ENCODE measurements at places on chromosomes 12 and 14.

GRCh38 chr12:31574803-31575575 is 15.9 kb downstream of the DENND5B start:
- DNase-seq, result no peak

DNA sequence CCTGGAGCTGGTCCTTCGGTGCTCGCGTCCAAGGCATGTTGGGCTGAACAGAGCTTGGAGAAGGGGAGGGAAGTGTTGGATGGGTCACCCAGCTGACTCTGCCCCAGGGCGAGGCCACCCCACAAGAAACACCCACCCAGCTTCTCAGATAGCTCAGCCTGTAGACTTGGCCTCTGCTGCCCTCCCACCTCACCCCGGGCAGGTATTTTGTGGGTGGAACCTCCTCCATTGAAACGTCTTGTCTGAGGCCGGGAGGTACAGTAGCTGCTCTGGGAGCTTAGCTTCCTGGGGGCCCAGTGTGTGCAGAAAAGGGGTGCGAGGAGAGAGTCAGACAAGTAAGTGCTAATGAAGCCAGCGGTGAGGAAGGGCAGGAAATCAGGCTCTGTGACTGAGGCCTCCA is 54.8 kb upstream of the TSPAN9 start:
- DNase-seq, result no peak

DNA sequence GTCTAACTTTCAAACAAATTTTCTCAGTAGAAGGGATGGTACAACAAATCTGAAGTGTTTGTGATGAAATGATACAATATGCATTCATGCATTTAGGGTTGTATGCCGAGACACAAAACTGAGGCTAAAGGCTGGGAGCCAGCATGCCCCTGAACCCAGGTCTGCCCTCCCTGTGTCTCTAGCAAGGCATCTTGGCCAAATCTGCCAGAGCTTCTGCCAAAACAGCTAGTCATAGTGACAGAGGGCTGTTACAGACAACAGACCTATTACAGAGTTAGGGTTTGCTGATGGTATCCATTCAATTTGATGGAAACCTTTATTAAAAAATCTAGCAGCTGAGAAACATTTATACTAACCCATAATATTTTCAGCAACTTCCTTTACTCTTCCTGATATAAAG is 11.3 kb upstream of the CHPT1 start:
- DNase-seq, result no peak

DNA sequence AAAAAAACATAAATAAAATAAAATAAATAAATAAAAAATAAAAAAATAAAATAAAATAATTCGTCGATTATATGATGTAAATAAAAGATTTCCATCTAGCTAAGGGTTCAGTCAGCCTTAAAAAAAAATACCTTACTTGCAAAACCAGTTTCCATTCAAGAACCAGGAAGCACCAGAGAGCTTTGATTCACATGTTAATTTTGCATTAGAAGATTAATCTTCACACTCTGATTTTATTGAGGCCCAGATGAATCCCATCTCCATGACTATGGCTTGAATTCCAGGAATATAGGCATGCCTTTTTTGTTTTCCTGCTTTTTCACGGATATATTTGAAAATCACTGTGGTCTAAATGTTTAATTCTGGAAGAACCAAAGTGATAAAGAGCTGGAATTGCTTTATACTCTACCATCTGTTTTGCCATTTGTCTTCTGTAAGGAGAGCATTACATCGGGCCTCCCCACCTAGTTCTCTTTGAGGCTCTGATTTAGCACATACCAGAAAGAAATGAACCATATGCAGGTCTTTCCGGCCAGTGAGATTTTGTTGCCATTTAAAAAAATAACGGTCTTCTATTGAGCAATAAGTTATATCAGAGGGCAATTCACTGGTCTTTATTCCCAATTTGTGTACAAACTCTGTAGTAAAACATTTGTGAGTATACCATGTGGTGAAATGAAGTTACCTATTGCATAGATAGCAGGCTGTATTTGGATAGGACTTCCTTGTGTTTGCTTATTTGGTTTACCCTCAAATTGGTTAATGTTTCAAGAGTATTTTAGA is 175.5 kb downstream of the AEBP2 start:
- no peak for DNase-seq

GRCh38 chr14:69137416-69137815 is 15.5 kb downstream of the DCAF5 start:
- no peak for DNase-seq

- DNase-seq, result no peak
Observed at GRCh38 chr14:99737451-99737951, 53.4 kb downstream of the CYP46A1 start.

DNA sequence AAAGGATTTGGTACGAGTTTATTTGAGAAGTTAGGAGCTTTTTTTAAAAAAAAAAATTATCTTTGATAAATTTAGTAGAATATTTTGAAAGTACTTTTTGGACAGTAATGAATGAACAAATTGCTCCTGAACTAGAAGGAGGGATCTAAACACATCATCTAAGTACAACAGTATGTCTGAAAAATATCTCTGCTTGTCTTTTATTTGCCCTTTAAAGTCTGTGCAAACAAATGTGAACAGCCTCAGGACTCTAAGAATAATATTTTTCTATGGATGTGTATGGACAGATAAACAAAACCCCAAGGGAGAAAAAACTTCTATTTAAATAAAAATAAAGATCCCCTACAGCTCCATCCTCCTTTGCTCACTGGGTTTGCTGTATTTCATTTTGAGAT is 19.5 kb downstream of the FBXL14 start:
- DNase-seq, result no peak

DNA sequence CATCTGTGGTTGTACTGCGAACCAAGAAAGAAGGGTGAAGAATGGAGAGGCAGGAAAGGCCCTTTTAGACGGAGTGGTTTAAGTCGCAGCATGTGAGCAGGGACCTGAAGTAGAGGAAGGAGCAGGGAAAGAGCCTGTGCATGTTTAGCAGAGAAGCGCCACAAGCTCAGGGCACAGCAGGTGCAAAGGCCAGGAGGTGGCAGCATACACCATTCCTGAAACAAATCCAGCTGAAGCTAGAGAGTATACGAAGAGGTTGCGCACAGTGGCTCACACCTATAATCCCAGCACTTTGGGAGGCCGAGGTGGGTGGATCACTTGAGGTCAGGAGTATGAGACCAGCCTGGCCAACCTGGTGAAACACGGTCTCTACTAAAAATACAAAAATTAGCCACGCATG is 49.9 kb downstream of the HELB start:
- DNase-seq, result no peak

DNA sequence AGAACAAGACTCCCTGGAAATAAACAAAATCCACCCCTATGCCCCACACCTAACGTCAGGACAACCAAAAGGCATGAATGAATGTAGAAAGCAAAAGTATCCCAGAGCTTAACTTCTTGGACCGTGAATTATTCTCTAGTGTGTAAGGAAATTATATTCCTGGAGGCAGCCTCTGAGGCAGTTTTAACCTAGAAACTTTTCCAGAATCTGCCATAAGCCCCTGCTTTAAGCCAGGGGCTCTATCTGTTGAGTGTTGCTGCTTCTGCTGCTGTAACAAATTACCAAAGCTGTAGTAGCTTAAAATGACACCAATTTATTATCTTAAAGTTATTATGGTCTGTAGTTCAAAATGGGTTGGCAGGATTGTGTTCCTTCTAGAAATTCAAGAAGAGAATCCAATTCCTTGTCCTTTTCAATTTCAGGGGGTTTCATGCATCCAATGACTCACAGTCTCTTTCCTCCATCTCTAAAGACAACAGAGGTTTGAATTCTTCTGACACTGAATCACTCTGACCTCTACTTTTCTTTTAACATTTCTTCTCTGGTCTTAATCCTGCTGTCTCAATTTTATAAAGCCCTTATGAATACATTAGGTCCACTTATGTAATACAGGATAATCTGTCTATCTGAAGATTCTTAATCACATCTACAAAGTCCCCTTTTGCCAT is 242.7 kb downstream of the ATXN7L3B start:
- DNase-seq, result no peak

GRCh38 chr12:70936203-70936813 is 15.8 kb upstream of the PTPRR start:
- DNase-seq, result no peak

GRCh38 chr14:81272317-81272716 is 51.6 kb upstream of the GTF2A1 start:
- no peak for DNase-seq

DNA sequence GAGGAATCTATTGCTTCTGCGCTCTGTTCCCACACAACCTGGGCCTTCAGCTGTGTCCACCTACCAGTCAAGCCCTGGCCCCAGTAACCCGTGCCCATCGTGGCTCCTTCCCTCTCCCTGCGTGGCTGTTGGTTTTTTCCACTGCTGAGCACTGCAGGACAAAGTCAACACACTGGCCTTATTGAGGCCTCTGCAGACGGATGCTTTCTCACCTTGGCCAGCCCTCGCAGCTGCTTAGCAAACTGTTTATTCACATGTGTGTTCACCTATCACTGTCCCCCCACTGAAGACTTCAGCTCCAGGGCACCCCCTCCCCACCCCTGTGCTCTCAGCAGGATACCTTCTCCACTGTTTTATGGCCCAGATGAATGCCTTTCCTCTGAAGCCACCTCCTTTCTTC is 12.8 kb upstream of the GPX2 start:
- DNase-seq, result no peak

DNA sequence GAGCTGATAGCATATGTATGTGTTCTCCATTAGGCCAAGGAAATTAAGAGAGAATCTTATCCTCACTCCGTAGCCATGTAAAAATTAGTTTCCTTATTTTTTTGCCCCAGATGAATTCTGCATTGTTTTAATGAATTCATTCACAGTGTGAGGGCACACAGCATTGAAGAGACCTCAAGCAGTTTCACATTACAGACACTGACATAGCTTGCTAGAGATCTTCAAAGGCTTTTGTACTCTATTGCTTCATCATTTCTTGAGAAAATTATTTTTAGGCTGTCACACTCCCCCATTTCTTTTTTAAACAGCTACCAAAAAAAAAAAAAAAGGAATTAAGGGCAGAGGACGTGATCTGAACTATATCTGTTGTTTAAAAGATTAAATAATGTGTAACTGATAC is 251.1 kb downstream of the BCAT1 start:
- no peak for DNase-seq

DNA sequence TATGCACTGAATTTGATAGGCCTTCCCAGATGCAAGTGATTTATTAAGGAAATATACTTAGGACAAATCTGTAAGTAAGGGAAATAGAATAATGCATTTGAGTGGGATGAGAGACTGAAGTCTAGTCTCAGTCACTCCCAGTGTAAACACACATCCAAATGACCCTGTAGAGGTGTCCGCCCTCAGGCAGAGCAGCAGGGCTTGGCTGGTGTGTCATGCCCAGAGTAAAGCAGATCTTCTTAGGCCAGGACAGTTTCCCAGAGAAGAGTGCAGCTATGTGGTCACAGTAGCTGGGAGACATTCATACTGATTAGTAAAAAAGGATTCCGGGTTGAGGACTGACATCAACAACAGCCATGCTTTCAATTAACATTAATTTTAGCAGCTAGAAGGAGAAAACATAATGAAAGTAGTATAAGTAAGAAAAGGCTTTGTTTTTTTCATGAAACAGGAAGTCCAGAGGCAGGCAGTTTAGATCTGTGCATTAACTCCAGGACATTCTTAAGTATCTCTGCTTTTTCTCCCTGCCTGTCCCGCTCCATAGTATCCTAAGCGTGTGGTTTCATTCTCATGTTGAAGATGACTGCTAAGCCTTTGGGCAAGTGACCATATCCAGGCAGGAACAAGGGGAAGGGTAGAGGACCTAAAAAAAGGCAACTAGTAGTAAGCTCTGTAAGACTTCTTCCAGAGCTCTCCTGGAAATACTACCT is 35.7 kb downstream of the CNTN1 start:
- no peak for DNase-seq

GRCh38 chr14:94394581-94395207 is 6.3 kb upstream of the SERPINA1 start:
- peak; percentile 25 for DNase-seq

GRCh38 chr12:48758186-48758585 is 30.7 kb downstream of the ADCY6 start:
- no peak for DNase-seq

GRCh38 chr12:91604897-91605296 is 422.3 kb upstream of the DCN start:
- no peak for DNase-seq

- no peak for DNase-seq
Observed at GRCh38 chr14:68815298-68816182, 22.7 kb upstream of the ZFP36L1 start.

DNA sequence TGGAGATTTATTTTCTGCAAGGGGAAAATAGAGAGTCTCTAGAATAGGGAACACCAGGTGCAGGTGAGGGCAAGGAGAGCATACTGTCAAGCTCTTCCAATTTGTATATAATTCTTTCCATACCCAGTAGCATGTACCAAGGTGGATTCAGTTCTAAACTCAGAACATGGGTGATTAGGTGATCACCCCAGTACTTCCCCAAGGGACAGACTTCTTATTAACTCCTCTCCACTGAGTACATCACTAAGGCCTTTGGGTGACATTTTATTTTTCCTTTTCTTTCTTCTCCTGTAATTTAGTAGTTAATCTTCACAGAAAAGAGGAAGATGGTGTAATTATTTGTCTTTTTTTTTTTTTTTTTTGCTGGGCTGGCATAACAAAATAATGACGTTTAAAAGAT is 54.2 kb downstream of the DIP2B start:
- DNase-seq, result no peak

- no peak for DNase-seq
Observed at GRCh38 chr12:47781479-47782371, 8.7 kb downstream of the SLC48A1 start.

DNA sequence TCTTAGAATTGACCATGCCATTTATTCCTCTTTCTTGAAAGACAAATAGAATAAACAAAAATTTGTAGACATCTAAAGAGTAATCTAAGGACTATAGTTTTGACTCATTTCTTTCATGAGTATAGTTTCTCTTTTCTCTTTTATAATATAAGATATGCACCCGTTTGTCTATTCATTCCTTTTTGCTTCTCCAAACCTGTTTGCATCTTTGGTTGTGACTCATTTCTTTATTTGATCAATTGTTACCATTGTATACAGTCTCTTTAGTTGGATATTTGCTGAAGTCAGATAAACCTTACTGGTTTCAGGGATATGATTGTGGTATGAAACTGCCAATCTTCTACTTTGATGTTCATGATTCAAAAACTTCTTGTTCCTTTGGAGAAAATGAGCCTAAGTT is 268.7 kb downstream of the FBXL14 start:
- DNase-seq, result no peak

DNA sequence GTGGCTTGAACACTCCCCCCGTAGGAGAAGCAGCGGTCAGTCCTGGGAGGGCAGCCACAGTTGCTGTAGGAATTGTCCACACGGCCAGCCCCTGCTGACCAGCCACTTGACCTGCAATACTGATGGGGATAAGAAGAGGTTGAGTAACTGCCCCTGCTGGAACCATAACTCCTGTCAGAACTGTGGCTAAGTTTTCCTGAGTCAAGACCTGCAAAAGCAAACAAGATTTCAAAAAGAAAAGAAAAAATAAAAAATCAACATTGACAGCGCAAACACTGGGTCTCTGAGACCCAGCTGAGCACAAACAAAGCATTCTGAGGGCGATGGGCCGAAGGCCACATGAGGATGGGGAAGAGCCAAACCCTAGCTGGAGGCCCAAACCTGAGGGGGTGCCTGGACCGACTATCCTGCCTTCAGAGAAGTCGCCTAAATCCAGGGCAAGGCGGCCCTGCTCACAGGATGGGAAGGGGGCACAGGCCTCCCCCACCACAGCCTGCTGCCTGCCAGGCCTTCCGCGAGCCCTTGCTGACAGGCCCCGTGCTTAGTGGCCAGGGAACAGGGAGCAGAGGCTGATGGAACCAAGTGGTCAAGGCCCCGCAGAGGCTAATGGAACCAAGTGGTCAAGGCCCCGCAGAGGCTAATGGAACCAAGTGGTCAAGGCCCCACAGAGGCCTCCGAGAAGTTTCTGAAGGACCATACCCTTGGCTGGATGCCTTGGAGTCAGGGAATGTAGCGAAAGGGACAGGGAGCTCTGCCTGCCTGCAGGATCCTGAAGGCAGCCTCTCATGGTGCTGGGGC is 19.1 kb downstream of the POU6F1 start:
- DNase-seq, result no peak

All from activated T-cell treated with anti-CD3 and anti-CD28 coated beads for 48 hours (primary cell).